ENCODE measurements at places on chromosomes 3 and 15. TPM values are rescaled to one million over a fixed set of nuclear protein-coding genes. Genes with fewer than 3 reads are reported as not detected.

- no peaks in the 10 kb centered on the region for H3K27me3 ChIP-seq
- no peaks in the 10 kb centered on the region for H3K36me3 ChIP-seq
- no peaks in the 10 kb centered on the region for H3K4me1 ChIP-seq
- no peak overlapping the region for H3K27ac ChIP-seq
- H3K4me3 ChIP-seq, result no peak overlapping the region
Observed at GRCh38 chr3:186964616-186965015, 34.3 kb downstream of the ST6GAL1 start.

DNA sequence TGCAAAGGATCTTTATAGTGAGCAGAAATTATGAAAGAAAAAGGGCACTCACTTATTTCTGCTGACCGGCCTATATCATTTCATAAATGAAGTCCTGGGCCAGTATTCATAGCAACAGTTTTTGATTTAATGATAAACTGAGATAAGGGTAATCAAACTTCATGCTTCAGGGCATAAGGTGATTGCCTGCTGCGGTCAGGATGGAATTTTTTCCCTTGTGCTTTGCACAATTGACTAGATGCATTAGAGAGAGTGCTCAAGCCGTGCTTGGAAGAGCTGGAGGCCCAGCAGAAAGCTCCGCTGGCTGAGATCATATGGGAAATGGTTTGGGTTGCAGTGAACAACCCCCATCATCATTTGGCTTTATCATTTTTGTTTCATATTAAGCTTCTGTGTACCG is 10.4 kb downstream of the SEMA6D start:
- no peak overlapping the region for H3K27ac ChIP-seq
- DNase-seq, result no peak
- H3K27me3 ChIP-seq, result no peaks in the 10 kb centered on the region
- H3K36me3 ChIP-seq, result no peaks in the 10 kb centered on the region
- no peak overlapping the region for H3K4me3 ChIP-seq
- peaks cover 11% of the 10 kb centered on the region for H3K4me1 ChIP-seq

DNA sequence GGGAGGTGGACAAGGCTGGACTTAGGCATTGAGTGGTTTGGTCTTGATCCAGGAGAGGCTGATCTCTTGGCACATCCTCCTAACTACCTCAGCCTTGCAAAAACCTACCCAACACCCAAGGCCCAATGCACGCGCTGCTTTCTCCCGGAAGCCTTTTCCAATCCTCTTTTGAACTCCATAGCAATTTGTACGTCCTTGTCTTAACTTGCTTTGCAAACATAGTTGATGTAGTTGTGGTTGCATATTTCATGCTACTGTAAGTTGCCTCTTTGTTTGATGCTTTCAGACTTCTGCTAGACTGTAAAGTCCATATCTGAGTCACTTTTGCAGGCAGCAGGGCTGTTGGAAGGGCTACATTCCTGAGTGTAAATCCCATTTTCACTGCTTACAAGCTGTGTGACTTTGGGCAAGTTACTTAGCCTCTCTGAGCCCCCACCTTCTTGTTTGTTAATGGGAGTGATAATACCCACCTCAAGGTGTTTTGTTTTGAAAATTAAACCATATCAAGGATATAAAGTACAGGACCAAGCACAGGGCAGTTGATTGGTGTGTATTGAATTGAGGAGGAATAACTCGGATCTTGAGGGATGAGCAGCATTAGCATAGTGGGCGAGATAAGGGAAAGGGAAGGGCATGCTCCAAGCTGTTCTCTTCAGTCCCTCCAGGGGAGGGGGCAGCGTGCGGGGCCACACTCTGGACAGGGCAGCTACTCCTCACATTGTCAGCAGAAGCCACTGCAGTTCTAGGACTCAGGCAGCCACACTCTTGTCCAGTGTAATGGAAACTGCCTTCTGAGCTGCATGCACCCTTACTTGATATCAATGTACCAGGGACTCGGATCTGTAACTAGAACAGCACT is 28.8 kb downstream of the SIAH2 start:
- H3K4me3 ChIP-seq, result no peak overlapping the region
- no peak for DNase-seq
- H3K4me1 ChIP-seq, result peaks cover 8% of the 10 kb centered on the region
- H3K27me3 ChIP-seq, result no peaks in the 10 kb centered on the region
- no peaks in the 10 kb centered on the region for H3K36me3 ChIP-seq

TBC1D5 gene
- 59.5 TPM for total RNA-seq

SAMD7 gene
- not detected for total RNA-seq

GRCh38 chr3:161314836-161315395 is 56.4 kb downstream of the SPTSSB start:
- H3K36me3 ChIP-seq, result no peaks in the 10 kb centered on the region
- H3K4me3 ChIP-seq, result no peak overlapping the region
- no peaks in the 10 kb centered on the region for H3K27me3 ChIP-seq
- H3K27ac ChIP-seq, result no peak overlapping the region

IL16 gene
- 9.0 TPM for total RNA-seq

DNA sequence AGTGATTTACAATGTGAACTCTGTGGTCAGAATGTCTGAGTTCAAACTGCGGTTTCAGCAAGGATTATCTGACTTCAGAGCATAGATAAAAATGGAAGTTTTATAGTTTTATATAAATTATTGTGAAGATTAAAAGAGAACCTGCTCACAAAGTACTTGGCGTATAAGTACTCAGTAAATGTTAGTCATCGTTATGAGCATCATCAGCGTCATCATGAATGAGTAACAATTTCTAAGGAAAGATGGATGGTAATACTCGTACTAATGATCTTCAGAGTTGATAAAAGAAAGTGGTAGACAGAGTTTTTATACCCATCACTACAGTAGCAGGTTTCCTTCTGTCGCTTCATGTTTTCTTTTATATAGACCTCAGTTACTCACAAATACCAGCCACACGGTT is 341.8 kb downstream of the RAP2B start:
- no peaks in the 10 kb centered on the region for H3K4me1 ChIP-seq
- no peak for DNase-seq
- H3K4me3 ChIP-seq, result no peak overlapping the region
- H3K27me3 ChIP-seq, result no peaks in the 10 kb centered on the region
- no peaks in the 10 kb centered on the region for H3K36me3 ChIP-seq

DNA sequence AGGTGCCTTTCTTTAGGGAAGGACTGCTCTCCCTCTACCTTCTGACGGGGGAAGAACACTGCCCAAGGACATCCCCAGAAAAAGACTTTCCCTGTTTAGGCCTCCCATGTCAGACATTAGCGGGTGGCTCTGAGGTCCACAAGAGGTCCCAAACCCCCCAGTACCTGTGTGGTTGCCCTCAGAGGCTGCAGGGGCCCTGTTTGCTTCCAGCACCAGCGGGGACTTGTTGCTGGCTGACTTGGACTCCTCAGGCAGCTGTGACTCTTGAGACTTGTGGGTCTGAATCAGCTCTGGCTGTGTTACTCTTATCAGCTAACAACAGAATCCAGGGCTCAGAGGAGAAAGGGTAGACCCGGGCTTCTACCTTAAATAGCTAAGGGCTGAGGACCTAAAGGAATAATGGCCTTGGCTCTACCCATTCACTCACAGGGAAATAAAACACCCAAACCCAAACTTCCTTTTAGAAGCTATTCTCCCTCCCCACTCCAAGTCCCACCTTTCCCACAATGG is 39.2 kb downstream of the SEMA3G start:
- peaks cover 3% of the 10 kb centered on the region for H3K4me1 ChIP-seq
- no peaks in the 10 kb centered on the region for H3K36me3 ChIP-seq
- no peak for DNase-seq
- no peak overlapping the region for H3K27ac ChIP-seq

DNA sequence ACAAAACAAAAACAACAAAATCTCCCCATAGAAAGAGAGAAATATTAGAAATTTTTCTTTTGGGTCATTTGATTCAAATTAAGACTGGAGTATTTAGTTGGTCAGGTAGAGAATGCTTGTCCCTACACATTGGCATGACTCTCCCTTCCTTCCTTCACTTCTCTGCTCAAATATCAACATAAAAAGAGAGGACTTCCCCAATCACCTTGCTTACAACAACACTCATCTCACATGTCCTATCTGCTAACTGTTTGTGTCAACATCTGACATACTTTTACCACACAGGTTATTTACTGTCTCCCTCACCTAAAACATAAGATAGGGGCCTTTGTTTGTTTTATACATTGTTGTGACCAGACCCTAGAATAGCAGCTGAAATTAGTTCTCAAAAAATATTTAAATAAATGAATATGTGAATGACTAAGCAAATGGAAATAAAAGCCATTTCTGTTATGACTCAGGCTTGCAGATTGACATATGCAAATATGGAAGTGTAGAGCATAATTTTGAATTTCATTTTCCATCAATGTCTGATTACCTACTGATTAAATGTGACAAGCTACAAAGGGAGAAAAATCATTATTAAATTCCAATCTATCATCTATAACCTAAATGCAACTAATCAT is 304.8 kb downstream of the CTNNB1 start:
- H3K4me1 ChIP-seq, result no peaks in the 10 kb centered on the region
- H3K4me3 ChIP-seq, result no peak overlapping the region
- H3K36me3 ChIP-seq, result no peaks in the 10 kb centered on the region
- H3K27ac ChIP-seq, result no peak overlapping the region

DNA sequence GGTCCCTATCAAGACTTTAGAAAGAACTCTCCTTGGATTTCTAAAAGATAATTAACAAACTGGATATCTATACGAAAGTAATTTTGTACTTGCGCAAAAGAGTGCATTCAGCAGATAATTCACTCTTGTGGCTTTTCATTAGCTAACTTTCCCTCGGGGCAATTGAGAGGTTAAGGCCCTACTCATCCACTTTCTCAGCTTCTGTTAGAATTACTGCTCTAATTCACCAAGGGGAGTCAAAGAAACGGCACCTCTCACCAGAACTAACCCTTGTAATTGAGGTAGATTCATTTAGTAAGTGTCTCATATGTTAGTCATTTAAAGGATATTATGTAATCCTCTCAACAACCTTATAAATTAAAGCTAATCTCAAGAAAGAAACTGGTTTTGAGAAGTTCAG is 22.5 kb upstream of the MB21D2 start:
- H3K27ac ChIP-seq, result no peak overlapping the region
- no peaks in the 10 kb centered on the region for H3K27me3 ChIP-seq
- H3K36me3 ChIP-seq, result no peaks in the 10 kb centered on the region
- no peak overlapping the region for H3K4me3 ChIP-seq
- DNase-seq, result no peak

GRCh38 chr3:8887435-8888300 is 75.6 kb downstream of the RAD18 start:
- H3K36me3 ChIP-seq, result no peaks in the 10 kb centered on the region
- no peak overlapping the region for H3K4me3 ChIP-seq
- H3K4me1 ChIP-seq, result peaks cover 4% of the 10 kb centered on the region
- DNase-seq, result no peak

DNA sequence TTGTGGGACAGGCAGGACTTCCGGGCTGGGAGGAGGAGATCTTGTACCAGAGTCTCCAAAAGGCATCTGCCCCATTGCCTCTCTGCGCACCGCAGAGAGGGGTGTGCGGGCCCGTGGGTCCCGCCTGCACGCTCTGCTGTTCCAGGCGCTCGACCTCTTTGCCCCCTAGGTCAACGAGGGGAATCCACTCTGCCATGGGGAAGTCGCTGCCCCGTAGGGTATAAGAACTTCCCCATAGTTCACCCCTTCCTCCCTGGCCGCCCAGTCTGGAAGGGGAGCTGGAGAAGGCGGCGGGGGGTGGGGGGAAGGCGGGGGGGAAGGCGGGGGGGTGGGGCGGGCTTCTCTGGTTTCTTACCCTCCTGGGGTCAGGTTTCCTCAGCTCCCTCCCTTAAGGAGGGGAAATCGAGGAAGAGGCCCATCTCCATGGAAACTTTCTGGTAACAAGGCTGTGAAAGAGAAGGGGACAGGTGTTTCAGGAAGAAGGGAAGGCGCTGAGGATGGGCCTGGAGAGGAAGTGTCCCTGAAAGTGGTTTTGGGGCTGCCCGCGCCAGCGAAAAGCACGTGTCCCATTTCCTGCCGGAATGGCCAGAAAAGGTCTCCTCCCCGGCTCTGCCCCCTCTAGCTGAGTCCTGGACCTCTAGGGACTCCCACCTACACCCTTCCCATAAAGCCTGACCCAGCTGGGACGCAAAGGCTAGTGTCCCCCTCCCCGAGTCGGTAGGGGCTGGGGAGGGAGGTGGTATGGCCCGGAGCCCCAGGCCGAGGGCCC is 27.5 kb downstream of the NR1I2 start:
- no peaks in the 10 kb centered on the region for H3K27me3 ChIP-seq
- no peak overlapping the region for H3K27ac ChIP-seq
- peak; percentile 45 for DNase-seq
- no peaks in the 10 kb centered on the region for H3K36me3 ChIP-seq
- no peaks in the 10 kb centered on the region for H3K4me1 ChIP-seq

PLAAT1 gene
- not detected for total RNA-seq

NR2E3 gene
- total RNA-seq, result 0.20 TPM

DNA sequence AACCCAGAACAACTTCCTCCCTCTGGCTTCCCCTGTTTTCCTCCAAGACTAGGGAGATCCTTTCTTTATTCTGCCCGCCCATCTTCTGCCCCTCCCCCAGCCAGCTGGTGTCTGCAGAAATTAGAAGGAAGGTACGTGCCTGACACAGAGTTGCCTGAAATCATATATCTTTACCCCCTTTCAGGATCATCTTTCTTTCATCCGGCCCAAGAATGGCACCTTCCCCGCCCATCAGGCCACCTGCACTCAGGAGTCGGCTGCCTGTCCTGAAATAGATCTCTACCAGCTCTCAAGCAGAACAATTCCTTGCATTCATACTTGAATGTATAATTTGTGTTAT is 133.7 kb downstream of the VGLL4 start:
- no peaks in the 10 kb centered on the region for H3K27me3 ChIP-seq
- H3K36me3 ChIP-seq, result no peaks in the 10 kb centered on the region
- H3K4me1 ChIP-seq, result peaks cover 22% of the 10 kb centered on the region
- no peak overlapping the region for H3K27ac ChIP-seq
- DNase-seq, result peak; percentile 53

CYP1A1 gene
- total RNA-seq, result not detected

ITIH3 gene
- 0.23 TPM for total RNA-seq

- no peaks in the 10 kb centered on the region for H3K27me3 ChIP-seq
- no peak overlapping the region for H3K4me3 ChIP-seq
Observed at GRCh38 chr3:67290438-67290837, 292.3 kb downstream of the KBTBD8 start.

GRCh38 chr3:178258121-178258520 is 278.1 kb upstream of the KCNMB2 start:
- DNase-seq, result no peak
- H3K27me3 ChIP-seq, result no peaks in the 10 kb centered on the region
- no peaks in the 10 kb centered on the region for H3K4me1 ChIP-seq
- H3K27ac ChIP-seq, result no peak overlapping the region
- H3K4me3 ChIP-seq, result no peak overlapping the region

DNA sequence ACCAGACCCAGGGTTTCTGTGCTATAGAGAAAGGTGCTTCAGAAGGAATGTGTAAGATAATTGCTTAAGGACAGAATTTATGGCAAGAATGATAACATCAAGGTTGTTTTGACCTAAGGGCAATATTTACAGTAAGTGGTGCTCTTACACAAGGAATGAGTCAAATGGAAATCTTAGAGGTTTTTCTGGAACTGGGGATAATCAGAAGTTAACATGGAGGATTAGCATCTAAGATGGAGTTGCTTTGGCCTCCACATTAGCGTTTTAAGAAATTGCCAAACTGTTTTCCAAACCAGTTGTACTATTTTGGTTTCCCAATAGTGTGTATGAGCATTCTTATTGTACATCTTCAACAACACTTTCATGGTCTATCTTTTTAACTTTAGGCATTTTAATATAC is 3.1 kb downstream of the WDR93 start:
- no peak for DNase-seq
- no peaks in the 10 kb centered on the region for H3K27me3 ChIP-seq
- peaks cover 5% of the 10 kb centered on the region for H3K4me1 ChIP-seq
- H3K27ac ChIP-seq, result no peak overlapping the region
- no peaks in the 10 kb centered on the region for H3K36me3 ChIP-seq

GRCh38 chr15:72189250-72189902 is 8.2 kb downstream of the GRAMD2A start:
- no peak for DNase-seq
- H3K27me3 ChIP-seq, result no peaks in the 10 kb centered on the region
- H3K27ac ChIP-seq, result no peak overlapping the region
- no peak overlapping the region for H3K4me3 ChIP-seq
- no peaks in the 10 kb centered on the region for H3K36me3 ChIP-seq
